ENCODE measurements at places on chromosomes 5 and 9.

DNA sequence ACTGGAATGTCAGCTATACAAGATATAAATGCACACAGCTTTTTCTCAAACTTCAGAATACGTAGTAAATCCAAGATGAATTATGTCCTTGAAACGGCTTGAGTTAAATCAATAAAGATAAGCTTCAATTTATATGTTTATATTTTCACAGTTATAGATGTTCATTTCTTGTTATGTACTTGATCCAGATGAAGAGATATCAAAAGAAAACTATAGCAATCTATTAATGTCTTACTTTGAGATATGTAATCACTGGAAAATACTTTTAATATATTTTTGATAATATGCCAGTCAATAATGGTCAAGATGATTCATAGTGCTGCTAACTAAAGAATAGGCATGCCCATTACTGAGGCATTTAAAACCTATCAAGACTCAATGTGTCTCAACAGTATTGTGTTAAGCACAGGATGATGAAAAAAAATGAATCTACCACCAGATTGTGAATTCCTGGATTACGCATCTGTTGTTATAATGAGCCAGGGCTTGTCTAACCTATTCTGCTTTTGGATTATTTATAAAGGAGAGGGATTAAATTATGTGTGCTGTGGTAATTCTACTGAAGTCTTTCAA, 372.6 kb upstream of the PRR16 start:
- DNase-seq: no peak

DNA sequence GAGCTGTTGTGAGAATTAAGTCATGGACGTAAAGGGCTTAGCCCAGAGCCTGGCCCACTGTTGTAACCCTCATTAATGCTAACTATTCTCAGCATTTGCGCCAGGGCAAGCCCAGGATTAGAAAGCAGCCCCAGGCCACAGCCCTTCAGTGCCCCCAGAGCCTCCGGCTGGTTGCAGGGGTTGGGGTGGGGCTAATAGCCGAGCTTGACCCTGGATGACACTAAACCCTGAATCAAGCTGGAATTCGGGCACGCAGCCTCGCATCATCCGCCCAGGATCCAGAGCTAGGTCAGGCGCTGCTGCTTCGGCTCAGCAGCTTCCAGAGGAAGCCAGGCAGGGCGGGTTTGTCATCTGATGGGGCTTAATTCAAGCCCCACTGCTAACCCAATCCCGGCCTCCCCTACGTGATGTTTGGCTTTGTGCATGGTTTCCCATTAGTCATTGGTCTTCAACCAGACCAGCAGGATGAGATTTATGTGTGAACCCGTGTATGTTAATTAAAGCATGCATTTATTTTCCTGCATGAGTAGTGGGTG, 1.2 kb upstream of the MEGF9 start:
- DNase-seq: no peak

DNA sequence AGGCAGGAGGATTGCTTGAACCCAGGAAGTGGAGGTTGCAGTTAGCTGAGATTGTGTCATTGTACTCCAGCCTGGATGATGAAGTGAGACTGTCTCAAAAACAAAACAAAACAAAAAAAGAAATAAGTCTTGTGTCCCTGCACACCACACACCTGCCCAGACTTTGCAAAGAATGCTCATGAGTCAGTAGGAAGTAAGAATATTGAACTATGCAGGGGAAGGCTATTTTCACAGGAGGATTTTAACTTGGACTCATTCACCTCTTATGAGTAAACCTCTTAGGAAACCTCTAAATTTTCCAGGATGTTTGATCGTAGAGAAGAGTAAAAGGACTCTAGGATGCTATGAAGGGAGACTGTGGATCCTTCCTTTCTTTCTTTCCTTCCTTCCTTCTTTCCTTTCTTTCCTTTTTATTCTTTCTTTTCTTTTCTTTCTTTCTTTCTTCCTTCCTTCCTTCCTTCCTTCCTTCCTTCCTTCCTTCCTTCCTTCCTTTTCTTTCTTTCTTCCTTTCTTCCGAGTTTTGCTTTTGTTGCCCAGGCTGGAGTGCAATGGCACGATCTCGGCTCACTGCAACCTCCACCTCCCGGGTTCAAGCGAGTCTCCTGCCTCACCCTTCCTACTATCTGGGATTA, 96.7 kb upstream of the CLINT1 start:
- no peak for DNase-seq

GRCh38 chr5:21895766-21896350, 957.3 kb downstream of the CDH12 start:
- DNase-seq: no peak

GRCh38 chr9:22455181-22455580, 8.6 kb downstream of the DMRTA1 start:
- DNase-seq: no peak

DNA sequence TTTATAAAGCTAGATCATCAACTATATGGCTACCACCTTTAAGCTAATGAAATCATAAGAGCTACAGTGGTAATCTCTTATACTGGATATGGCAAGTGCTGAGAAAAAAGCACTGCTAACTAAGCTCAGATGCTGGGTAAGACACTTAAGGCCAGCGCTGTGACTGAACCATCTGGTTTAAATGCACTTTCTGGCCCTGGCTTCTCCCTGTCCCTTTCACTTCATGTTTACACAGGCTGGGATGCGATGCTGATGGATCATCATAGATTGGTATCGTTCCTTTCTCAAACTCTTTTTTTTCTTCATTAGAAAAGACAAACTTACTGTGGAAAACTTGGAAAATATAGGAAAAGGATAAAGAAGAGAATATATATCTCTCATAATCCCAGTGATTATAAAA, 52.3 kb downstream of the KIF24 start:
- no peak for DNase-seq

GRCh38 chr5:53928641-53929040, 368.2 kb downstream of the NDUFS4 start:
- DNase-seq: no peak

DNA sequence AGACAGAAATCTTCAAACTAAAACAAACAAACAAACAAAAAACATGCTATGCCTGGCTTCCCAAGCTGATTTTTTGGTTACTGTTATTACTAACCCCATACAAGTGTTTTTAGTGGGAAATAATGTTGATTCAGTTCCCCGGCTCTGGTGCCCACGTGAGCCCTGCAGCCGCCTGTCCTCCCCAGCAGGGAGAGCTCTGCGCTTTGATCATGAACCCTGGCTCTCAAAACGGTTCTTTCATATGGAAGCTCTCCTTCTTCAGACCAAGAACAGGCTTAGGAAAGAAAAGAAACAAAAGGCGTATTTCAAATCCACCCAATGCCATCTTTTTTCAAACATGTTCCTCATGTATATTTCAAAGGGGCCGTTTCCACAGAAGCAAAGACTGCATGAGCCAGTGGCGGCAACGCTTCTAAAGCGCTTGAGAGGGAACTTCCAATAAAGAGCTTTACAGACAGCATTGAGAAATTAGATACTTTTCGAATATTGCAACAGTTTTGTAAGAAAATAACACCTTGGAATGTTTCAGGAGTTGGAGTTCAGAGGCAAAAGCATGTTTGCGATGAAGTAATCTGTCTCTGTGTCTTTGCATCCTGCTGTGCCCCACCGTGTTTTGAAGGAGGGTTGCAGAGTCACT, 74.8 kb downstream of the ICE1 start:
- DNase-seq: peak; percentile 76

DNA sequence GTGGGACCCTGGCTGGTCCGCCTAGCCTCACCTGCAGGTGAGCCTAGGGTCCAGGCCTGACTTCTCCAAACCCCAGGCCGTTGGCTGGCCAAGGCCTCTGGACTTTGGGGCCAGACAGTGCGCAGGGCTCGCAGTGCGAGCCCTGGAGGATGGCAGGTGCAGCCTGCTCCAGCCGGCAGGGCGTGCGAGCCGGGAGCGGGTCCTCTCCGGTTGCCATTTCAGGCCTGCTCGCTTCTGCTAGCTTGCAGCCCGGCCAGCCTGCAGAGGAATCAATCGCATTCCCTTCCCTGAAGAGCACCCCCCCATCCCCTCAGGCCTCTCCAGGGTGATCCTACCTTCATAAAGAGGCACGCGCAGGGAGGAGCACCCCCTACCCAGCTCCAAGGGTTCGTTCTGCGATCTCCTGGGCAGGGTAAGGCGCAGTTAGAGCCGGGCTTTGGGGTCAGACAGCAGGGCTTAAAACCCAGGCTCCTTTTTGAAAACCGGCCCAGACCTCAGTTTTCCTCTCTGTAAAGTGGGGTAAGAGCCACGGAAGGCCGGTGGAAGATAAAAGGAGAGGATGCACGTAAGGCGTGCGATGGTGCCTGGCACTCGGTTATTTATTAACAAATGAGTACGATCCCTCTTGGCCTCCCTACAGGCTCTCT, 6.2 kb downstream of the BARHL1 start:
- no peak for DNase-seq

GRCh38 chr5:61069150-61069549, 93.1 kb downstream of the SMIM15 start:
- no peak for DNase-seq

DNA sequence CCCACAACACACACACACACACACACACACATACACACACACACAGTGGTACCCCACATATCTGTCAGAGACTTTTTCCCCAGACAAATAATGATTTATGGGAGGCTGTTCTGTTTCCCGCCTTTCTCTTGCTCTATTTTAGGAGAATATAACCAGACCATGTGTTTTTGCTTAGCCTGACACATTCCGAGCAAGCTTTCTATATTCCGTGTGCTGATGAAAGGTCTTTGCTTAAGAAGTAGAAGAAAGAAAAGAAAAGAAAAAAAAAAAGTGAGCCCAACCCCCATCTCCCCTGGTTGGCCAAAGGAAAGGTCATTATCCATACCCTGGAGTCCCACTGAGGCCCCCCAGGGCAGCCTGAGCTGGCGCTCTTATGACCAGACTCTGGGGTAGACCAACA, 338.6 kb downstream of the SLIT3 start:
- no peak for DNase-seq

- no peak for DNase-seq
Measured at GRCh38 chr9:76996700-76997099, 22.8 kb upstream of the FOXB2 start.

- no peak for DNase-seq
Measured at GRCh38 chr5:135599421-135600151, 20.8 kb upstream of the CXCL14 start.

DNA sequence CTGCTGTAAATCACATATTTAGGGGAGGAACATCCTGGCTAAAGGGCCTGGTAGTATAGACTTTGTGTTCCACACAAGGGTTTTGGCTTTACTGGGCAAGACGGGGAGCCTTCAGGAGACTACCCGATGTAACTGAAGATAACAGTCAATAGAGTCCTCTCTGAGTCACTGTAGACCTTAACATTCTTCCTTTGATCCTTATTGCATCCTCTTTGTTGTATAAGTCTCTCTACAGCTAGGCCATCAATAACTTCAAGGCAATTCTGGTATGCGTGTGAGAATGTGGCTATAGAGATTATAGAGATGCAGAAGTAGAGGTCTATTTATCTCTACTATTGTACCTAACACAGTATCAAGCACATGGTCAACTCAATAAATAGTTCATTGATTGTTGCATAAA, 67.3 kb upstream of the STK32A start:
- DNase-seq: no peak

DNA sequence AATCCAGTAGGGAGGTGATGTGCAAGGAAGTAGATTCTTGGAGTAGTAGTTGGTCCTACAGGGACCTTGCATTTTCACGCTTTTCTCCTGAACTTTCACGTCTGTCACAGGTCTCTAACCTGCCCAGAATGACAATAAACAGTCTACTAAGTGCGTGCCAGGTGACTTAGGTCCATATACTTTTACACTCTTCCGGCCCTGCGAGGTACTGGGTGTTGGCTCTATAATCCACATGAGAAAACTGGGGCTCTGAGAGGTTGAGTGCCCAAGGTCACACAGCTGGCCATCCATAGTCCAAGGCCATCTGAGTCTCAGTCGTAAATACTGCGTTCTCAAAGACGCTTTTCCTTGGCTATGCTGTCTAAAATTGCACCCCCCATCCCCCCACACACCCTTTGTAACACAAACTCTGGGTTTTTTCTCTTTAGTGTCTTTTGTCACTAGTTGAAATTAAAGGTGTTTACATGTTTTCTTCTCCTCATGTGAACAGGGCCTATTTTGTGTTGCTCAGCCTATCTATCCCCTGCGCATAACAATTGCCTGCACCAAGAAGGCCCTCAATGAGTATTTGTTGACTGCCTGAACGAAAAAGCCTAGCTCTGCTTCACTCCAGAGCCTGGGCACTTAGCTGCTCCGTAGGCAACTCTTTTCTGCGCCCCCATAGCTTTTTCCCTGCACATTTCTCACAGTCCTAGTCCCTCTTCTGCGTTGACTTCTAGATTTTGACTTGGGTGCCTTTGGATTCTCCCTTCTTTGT, 943 bp downstream of the SFXN1 start:
- no peak for DNase-seq

DNA sequence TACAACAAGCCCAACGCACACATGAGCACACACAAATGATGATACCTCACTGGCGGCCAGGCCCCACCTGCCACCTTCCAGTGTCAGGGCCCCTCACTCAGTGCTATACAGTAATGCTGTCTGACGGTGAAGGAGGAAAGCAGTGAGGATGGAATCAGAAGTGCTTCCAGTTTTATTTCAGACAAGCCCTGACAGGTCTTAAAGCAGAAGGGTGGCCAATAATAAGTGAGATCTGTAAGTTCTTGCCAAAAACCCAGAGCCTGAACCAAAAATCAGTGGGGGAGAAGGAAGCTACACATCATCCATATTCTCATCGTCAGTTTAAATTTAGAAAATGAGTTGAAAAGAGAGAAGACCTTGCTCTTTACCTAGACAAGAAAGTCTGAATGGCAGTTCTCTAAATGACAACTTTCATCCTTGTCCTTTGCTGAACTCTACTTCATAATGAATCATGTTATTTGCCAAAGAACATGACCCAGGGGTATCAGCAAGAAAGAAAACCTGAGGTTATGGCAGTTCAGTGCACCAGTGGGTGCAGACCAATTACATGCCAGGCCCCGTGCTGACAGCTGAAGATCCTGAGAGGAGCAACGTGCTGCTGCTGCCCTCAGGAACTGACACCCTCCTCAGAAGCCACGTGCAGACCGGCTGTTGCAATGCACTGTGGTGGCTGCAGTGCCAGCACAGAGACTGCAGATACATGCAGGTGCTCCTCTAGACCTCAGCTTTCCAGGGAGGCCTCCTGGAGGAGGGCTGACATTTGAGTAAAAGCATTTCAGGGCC, 118.7 kb downstream of the DROSHA start:
- DNase-seq: no peak

DNA sequence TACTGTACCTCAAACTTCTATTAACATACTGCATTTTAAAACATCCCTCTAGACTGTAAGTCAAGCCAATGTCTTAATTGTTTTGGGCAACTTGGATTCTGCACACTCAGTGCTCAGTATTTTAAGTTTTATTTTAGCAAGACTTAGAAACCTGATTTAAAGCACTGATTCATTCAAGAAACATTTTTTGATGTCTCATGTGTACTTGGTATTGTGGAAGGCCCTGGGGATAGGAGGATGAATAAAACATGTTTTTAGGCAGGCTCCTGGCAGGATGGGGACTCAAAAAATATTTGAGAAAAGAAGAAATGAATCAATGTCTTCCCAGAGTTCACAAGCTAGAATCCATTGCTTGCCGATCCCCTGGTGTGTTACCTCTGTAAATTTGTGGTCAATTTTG, 334.0 kb upstream of the PUM3 start:
- no peak for DNase-seq

- no peak for DNase-seq
Measured at GRCh38 chr5:53067641-53068040, 41.9 kb downstream of the MOCS2 start.

Measured in posterior cingulate gyrus (tissue), 11 donors.